ENCODE measurements at places on chromosomes 2 and 18. TPM values are rescaled to one million over a fixed set of nuclear protein-coding genes. Genes with fewer than 3 reads are reported as not detected.

The EPAS1 gene
- total RNA-seq: 11.2 TPM

- no peaks in the 10 kb centered on the region for H3K36me3 ChIP-seq
- no peaks in the 10 kb centered on the region for H3K4me1 ChIP-seq
- H3K27ac ChIP-seq: no peak overlapping the region
- no peak overlapping the region for H3K4me3 ChIP-seq
- H3K27me3 ChIP-seq: no peaks in the 10 kb centered on the region
Measured at GRCh38 chr2:97869722-97870346, 125.9 kb downstream of the TMEM131 start.

DNA sequence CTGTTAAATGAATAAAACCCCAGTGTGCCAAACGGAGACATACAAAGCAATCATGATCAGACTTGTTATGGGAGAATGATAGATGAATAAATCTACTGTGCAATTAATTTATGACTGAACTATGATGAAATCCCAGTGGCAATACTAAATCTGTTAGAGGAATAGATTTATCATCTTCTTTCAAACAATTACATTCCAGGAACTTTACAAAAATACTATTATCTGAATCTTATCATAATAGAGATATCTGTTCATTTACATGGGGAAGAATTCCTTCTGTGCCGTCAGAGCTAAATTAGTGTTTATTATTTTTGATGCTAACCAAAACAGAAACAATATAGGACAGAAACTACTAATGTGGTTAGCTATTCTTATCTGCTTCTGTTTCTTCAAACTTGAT is 208.5 kb downstream of the CAMKMT start:
- H3K27me3 ChIP-seq: no peaks in the 10 kb centered on the region
- no peaks in the 10 kb centered on the region for H3K36me3 ChIP-seq
- no peaks in the 10 kb centered on the region for H3K4me1 ChIP-seq

The ACTG2 gene
- total RNA-seq: 0.67 TPM

Measured in K562 (cell line).